ENCODE measurements at places on chromosomes 13 and 19.

- no peak for DNase-seq
Observed at GRCh38 chr13:110646442-110647364, 31.4 kb downstream of the NAXD start.

GRCh38 chr19:50065938-50066337 is 40.1 kb downstream of the ZNF473 start:
- DNase-seq = no peak

DNA sequence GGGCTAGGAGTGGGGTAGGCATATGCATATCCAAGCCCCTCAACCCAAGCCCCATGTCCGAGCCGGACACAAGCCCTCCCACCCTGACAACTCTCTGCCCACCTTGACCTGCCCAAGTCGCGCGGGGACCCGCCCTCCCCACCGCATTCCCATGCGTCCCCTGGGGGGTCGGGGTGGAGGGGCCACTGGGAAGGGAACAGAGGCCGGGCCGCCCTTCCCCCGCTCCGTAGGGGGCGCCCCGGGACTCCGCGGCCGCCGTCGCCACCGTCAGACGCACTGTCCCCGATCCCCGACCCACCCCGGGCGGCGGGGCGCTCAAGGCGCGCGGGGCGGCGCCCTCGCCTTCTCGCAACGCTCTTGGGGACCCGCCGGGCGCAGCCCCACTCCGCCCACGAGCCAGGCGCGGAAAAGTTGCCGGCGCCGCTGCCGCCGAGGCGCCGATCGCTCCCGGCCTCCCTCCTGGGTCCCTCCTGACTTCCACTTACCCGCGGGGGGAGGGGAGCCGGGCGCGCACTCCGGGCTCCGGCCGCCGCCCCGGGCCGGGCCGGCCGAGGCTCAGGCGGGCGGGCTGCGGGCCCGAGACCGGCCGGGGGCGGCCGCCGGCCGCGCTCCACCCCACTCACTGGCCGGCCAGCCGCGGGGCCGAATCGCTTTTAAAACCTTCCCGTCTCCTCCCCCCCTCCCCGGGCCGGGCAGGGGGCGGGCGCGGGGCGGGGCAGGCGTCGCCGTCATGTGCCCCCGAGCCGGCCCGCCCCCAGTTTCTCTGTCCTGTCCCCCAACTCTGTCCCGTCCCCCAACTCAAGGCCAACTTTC is 34.4 kb upstream of the NANOS3 start:
- peak; percentile 64 for DNase-seq

DNA sequence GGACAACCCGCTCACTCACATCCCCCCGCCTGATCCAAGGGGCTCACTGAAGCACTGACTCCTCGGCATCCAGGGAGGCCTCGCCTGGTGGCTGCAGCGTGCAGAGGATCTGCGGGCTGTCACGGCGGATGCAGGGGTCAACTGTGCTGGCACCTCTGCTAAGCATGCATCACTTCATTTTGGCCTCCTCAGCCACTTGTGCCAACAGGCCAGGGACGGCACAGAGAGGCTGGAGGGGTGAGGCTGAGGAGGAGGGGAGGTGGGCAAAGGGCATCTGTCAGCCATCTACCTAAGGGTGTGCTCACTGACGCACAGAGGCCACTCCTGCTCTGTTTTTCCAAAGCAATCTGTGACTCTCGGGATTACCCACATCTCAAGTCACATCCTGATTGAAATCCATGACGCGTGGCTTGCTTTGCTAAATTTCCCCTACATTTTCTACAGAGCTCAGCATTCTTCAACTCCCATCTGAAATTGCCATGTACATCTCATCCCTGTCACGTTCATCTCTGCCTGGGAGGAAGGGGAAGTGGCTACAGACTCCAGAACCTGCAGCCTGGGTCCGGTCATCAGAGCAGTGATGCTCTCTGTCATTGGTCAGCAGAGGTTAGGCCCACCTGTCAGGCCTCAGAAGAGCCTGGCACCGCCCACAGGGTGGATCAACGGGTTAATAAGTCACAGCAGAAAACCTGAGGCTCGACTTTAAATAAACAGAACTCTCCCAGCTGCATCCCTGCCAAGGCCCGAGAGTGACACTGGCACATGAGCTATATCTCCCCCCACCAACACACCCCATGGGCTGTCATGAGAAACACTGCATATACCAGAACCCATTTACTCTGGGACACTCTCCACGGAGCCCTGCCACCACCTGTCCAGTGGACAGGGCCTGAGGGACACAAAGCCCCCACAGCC is 17.6 kb downstream of the ELL start:
- no peak for DNase-seq

DNA sequence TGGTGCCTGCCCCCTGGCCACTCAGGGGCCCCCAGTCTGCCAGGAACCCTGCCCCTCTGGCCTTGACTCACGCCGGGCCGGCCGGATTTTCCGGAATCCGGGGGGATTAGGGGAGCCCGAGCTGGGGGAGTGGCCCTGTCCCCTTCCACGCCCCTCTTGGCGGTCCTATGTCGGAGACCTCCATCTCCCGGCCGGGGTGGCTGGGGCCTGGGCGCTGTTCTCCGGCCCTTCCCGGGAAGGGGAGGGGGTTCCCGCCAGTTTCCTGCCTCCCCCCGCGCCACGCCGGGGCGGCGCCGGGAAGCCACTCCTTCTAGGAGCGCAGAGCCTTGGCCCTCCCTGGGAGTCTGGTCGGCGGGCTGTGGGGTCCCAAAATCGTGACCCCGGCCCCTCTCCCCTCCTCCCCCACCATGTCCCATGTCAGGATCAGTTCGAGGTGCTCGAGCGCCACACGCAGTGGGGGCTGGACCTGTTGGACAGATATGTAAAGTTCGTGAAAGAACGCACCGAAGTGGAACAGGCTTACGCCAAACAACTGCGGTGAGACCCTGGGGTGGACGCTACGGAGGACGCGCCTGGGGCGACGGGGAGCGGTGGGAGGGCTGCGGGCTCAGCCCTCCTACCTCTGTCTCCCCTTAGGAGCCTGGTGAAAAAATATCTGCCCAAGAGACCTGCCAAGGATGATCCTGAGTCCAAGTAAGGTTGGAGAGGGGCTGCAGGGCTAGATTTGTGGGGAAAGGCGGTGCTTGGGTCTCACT is 1.3 kb downstream of the TRIP10 start:
- no peak for DNase-seq

DNA sequence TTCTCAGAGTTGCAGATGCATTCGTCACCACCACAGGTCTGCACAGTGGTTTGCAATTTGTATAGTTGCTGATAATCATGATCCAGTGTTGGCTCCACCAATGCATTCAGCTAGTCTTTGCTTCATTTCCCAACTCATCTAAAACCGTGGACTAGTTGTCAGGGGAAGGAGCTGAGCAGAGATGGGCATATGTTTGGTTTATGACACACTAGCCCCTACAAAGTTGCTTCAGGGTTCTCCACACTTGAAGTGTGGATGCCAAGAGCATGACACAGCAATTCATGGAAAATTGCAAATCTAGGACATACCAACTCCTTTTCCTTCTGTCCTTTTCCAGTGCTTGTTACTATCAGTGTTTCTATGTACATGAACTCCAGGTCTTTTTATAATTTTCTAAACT is 168.0 kb downstream of the TNFSF13B start:
- no peak for DNase-seq

GRCh38 chr13:84607261-84608013 is 725.2 kb upstream of the SLITRK1 start:
- DNase-seq = no peak

DNA sequence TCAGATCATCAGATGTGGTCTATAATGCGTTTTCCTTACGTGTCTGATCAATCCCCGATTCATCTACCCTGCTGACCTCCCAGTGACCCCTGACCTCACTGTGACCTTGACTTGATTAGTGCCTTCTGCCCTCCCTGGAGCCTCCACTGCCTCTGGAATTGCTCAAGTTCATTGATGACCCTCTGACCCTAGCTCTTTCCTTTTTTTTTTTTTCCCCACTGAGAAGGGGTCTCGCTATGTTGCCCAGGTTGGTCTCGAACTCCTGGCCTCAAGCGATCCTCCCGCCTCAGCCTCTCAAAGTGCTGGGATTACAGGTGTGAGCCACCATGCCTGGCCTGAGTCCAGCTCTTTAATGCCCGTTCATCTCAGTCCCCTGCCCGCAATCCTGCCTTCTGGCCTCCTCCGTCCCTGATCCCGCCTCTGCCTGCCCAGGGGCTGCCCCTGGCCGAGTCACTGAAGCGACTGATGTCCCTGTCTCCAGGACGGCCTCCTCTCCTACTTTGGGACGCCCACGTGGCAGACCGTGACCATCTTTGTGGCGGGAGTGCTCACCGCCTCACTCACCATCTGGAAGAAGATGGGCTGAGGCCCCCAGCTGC is 4.0 kb upstream of the FTL start:
- no peak for DNase-seq

- no peak for DNase-seq
Observed at GRCh38 chr19:33905473-33905936, 108.8 kb downstream of the KCTD15 start.

DNA sequence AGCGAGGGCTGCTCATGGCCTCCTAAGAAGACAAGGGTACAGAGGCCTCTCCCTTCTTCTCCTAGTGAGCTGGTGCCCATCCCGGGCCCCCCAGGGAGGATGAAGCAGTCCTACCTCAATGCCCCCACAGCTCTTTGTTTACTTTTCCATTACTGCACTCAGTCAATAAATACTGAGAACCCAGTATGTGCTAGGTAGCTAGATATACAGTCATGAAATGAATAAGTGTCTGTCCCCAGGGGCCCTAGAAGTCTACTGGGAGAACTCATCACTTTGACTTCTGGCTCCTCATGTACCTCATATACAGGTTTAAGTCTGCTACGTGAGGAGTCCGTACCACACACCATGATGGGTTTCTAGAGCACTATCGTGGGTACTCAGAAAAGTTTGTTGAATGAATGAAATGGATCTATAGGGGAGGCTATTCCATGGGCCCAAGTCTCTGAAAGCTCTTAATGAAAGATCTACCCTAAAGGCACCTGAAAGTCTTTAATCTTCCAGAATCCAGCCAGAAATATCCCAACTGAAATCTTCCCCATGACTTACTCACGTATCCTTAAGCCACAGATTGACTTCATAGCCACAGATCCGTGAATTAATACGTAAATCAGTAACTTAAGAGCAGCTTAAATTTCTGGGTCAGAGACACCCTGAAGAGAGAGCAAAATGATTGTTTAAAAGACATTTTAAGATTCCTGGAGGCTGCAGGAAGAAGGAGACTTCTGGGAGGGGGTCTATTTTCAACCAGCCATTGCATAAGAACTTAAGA is 51.6 kb upstream of the POMP start:
- DNase-seq = no peak

- DNase-seq = no peak
Observed at GRCh38 chr19:45087531-45087930, 5.4 kb upstream of the PPP1R37 start.

- no peak for DNase-seq
Observed at GRCh38 chr13:21970172-21970571, 299.3 kb downstream of the FGF9 start.

GRCh38 chr13:99119656-99120055 is 81.0 kb upstream of the UBAC2 start:
- no peak for DNase-seq

DNA sequence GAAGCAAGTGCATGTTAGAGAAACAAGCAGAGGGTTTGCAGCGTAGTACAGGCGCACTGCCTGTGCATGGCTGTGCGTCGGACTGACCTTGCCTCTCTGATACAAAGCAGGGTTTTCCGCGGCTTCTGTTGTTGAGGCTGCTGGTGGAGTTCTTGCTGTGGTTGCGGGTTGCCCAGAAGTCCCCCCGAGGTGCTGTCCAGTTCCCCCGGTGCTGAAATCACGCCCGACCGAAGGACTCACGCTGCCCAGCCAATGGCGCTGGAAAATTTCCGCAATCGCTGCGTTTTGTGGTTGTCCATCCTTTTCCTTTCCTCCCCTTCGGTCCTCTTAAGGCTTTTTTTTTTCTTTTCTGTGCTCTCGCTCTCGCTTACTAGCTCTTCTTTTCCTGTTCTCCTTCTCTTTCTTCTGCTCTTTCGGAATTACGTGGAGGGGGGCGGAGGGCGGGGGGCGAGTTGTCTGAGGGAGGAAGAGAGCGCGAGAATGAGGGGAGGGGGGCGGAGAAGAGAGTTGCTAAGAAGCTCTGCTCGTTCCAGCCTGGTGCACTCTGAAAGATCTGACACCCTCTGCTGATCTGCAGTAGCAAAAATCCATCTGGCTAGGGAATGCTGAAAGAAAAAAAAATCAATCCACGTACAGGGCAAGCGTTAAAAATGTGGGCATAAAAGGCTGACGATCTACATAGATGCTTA is at the start of gene SLITRK1:
TSS of gene SLITRK1 (minus strand) at position 558 of the 689 bp plus-strand sequence. CDS start 967 bp downstream, outside the sequence.
- peak; percentile 12 for DNase-seq

- no peak for DNase-seq
Observed at GRCh38 chr19:47022140-47022536, 2.5 kb downstream of the NPAS1 start.

- DNase-seq = no peak
Observed at GRCh38 chr13:57878291-57878690, 246.7 kb downstream of the PCDH17 start.

- DNase-seq = no peak
Observed at GRCh38 chr13:110448230-110448629, 113.3 kb downstream of the RAB20 start.

GRCh38 chr13:60467098-60467497 is 70.1 kb downstream of the TDRD3 start:
- DNase-seq = no peak

DNA sequence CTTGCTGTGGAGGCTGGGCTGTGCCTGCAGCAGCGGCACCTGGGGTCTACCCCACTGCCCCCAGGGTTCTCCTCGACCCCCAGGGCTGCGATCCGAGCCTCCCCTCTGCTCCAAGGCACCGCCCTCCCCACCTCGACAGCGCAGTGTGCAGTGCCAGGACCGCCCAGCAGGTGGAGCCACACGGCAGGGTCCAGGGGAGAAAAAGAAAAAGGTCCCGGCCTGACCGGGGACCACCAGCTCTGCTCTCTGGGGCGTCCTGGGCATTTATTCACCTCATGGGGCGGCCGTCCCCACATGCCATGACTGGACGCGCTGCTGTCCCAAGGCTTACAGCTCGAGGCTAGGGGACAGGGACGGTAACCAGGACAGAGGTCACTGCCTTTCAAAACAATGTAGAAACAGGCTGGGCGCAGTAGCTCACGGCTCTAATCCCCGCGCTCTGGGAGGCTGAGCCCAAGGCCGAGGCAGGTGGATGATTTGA is 10.6 kb downstream of the REXO1 start:
- DNase-seq = no peak

GRCh38 chr13:110346661-110347067 is 39.6 kb downstream of the COL4A2 start:
- no peak for DNase-seq

DNA sequence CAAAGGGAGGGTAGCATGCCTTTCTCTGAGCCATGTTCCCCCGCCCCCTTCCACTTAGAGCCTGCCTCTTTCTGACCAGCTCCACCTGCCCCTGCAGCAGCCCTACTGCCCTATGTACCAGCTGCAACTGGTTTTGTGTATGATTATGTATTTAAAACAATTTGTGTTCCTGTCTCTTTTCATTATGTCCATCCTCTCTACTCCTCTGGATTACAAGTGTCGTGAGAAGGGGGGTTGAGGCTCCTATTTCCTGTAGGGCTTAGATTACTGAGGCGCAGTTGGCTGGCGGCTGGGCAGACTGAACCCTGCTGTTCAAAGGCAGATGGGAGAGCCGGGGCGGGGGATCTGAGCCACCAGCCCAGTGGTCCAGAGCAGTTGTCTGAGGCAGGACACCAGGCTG is 213.3 kb downstream of the KCNRG start:
- DNase-seq = no peak
